ENCODE measurements at places on chromosomes 1 and 21.
A peak's percentile ranks its signal among the peaks of the same experiment; 100 is the strongest.

GRCh38 chr1:9886092-9886742, 23.9 kb downstream of the CTNNBIP1 start:
- no peak for DNase-seq

GRCh38 chr1:39680751-39681150, 8.8 kb upstream of the NT5C1A start:
- DNase-seq, result no peak

GRCh38 chr1:174839211-174839610, 160.5 kb upstream of the CACYBP start:
- no peak for DNase-seq

GRCh38 chr1:221612047-221612777, 129.7 kb downstream of the DUSP10 start:
- DNase-seq, result no peak

DNA sequence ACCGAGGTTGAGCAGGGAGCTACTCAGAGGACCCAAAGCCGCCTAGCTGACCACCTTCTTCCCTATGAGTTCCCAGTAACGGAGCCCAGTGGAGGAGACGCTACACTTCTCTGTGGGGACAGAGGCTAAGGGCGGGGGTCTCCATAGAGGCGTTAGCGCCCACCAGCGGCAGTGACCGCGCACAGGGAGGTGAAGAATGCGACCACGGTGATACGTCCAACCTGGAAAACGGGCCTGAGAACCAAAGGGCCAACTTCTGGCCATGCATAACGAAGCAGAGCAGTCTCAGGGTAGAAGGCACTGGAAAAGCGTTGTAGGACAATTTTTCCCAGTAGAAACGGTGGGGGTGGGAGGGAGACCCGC, 400 bp upstream of the COG2 start:
- DNase-seq, result no peak

- no peak for DNase-seq
Observed at GRCh38 chr1:162590686-162591085, 29.2 kb downstream of the UAP1 start.

GRCh38 chr21:40254540-40255465, 387.6 kb downstream of the PCP4 start:
- no peak for DNase-seq

DNA sequence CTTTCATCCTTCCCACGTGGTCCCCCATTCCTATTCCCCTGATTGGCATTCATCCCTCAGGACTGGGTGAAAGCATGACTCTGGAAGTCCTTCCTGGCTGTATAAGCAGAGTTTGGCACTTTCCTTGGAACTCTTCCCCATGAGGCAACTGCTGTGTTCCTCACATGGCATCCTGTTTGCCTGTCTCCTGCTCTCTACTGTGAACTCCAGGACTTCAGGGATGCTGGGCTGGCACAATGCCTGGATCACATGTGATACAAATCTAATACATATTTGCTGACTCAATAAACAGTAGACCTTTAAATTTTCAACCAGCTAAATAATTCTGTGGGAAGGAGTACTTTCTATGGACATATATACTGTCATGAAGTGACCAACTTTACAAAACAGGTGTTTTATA, 46.8 kb upstream of the EDEM3 start:
- no peak for DNase-seq

DNA sequence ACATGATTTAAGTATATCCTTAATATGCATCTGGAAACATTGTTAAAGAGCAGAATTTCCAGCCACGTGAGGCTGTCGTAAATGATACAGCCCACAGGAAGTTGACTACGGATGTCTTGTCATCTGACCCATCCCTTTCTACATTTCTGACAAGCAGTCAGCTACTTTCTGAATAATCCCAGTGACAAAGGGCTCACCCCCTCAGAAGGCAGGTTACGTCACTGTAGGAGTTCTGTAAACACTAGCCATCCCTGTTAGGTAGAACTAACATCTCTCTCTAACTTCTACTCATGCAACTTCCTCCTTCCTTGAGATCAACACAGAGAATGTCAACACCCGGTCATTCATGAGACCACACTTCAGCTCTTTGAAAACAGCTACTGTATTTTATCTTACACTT, 259.2 kb downstream of the GREM2 start:
- DNase-seq, result no peak

- DNase-seq, result no peak
Observed at GRCh38 chr1:197783510-197783948, 8.2 kb upstream of the DENND1B start.

DNA sequence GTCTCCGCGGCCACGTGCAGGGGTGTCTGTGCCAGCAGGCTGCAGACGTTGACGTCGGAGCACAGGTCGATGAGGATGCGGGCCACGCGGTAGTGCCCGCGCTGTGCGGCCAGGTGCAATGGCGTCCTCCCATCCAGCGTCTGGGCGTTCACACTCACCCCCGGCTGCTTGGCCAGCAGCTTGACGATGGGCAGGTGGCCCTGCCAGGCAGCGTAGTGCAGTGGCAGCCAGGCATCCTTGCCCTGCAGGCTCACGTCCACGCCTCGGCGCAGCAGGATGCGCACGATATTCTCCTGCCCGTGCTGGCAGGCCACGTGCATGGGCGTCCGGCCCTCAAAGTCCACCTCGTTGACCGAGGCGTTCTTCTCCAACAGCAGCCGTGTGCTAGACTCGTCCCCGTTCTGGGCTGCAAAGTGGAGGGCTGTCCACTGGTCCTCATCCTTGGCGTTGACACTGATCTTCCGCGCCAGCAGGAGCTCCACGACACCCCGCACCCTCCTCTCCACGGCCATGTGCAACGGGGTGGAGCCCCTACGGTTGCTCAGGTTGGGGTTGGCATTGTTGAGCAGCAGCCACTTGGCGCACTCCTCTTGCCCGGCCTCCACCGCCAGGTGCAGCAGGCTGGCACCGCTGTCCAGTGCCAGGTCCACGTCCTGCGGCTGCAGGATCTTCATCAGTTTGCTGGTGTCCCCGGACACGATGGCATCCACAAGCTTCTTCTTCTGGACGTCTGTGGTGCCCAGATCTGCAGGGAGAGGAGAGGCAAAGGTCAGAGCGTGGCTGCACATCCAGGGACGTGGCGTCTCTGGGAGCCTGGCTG, 25.4 kb downstream of the RIPK4 start:
- no peak for DNase-seq

DNA sequence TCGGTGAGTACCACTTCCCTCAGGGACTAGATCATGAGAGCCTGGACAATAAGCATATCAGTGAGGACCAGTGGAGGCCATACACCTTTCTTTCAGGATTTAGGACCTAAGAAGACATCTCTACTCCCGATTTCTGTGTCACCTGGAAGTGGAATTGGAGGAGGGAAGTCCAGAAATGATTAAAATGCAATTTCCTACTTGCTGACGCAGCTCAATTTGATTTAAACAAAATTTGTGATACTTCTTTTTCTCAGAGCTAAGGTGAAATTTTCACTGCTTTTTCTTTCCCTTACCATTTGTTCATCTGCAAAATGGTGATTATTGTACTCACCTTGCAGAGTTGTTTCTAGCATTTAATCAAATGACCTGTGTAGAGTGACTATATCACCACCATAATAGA, 38.8 kb upstream of the BTG3 start:
- no peak for DNase-seq

DNA sequence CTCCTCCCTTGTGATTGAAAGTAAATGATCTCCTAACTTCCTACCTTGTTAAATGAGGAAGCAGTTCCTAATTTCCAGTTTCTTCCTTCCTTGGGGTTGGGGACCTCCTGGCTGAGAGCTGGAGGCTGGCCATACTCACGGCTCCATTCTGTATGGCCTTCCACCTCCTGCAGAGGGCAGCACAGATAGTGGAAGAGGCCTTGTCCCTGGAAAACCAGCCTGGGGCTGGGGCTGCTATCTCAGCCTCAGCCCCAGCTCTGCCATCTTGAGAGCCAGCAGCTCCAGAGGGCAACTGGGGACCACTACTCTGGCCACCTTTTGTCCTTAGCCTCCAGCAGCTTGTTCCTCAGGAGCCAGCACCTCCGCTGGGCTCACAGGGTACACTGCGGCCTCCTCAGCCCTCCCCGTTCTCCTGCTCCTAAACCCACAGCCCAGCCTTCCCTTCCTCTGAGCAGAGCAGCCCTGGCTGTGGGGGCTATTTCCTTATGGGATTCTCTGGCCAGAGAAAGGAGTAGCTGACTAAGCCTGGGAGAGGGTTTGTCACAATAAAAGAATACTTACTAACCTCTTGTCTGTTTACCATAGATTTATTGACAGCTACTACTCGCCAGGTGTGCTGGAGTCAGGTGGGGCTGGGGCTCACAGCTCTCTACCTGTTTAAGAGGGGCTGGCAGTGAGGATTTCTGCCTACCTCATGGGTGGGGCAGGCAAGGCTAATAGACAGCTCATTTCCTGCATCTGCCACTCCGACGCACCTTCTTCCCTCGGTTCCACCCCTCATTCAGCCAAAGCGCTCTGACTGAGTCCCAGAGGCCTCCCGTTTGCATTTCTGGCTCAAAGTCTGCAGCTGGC, 6.3 kb downstream of the TMEM234 start:
- peak; percentile 52 for DNase-seq

DNA sequence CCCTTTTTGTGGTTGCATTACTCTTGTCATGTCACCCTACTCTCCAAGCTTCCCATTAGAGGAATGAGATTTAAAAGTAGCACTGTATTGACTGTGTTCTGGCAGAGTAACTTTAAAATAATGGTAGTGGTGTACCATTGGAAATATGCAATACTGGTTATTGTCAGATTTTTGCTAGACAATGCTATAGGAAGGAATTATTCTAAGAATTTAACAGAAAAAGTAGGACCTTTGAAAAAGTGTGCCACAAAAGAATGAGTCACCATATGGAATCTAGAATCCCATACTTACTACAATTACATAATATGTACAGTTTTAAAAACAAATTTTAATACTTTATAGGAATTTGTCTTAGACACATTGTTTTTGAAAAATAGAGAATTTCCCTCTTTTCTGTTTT, 13.8 kb downstream of the MIER1 start:
- no peak for DNase-seq

DNA sequence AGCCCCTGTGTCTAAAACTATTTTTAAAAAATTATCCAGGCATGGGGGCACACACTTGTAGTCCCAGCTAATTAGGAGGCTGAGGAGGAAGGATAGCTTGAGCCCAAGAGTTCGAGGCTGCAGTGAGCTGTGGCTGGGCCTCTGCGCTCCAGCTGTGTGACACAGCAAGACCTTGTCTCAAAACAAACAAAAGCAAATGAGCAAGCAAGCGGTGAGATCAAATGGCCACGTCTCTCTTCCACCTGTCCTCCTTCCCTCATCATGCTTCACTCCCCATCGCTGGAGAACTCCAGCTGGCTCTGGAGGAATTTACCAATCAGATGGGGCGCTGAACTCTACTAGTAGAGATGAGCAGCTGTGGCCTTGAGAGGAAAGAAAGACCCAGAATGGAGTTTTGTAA, 14.0 kb upstream of the REN start:
- no peak for DNase-seq

- no peak for DNase-seq
Observed at GRCh38 chr1:30262158-30262557, 461.2 kb downstream of the MATN1 start.

DNA sequence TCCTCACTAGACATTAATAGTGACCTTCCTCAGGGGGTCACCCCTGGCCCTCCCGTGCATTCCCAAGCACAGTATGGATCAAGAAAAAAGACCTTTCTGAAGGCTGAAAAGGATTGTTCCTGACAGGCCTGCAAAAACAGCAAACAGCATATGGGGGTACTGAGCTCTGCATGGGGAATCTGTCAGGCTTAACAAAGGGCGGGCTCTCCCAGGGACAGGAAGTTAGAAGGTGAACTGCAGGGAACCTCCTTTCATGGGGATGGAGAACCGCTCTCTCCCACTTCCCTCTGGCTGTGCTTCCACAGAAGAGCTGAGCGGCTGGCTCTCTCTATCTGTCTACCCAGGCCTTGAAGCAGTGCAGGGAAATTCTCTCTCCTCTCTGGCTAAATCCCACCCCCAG, 91.7 kb downstream of the DTL start:
- DNase-seq, result no peak

GRCh38 chr1:11684070-11684469, 3.1 kb upstream of the MAD2L2 start:
- DNase-seq, result no peak

GRCh38 chr21:39071623-39072214, 111.5 kb downstream of the PSMG1 start:
- no peak for DNase-seq

GRCh38 chr1:30534551-30534940, 188.8 kb downstream of the MATN1 start:
- no peak for DNase-seq

DNA sequence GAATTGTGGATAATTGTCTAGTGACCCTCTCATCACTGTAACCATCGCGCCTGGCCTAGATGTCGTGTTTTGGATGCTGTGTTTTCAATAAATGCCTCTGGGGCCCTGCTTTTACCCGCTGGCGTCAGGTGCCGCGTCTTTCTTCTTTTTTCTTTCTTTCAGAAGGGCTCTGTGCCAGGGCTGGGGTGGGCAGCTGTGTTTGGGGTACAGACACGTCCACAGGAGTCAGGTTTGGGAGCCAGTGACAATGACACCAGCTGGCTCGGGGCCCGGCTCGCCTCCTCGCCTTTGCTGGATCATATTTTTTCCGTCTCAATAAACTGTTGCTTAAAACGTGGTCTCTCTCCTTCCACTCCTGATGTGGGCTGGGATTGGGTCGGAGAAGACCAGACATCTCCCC, 16.1 kb downstream of the TMEM201 start:
- no peak for DNase-seq

DNA sequence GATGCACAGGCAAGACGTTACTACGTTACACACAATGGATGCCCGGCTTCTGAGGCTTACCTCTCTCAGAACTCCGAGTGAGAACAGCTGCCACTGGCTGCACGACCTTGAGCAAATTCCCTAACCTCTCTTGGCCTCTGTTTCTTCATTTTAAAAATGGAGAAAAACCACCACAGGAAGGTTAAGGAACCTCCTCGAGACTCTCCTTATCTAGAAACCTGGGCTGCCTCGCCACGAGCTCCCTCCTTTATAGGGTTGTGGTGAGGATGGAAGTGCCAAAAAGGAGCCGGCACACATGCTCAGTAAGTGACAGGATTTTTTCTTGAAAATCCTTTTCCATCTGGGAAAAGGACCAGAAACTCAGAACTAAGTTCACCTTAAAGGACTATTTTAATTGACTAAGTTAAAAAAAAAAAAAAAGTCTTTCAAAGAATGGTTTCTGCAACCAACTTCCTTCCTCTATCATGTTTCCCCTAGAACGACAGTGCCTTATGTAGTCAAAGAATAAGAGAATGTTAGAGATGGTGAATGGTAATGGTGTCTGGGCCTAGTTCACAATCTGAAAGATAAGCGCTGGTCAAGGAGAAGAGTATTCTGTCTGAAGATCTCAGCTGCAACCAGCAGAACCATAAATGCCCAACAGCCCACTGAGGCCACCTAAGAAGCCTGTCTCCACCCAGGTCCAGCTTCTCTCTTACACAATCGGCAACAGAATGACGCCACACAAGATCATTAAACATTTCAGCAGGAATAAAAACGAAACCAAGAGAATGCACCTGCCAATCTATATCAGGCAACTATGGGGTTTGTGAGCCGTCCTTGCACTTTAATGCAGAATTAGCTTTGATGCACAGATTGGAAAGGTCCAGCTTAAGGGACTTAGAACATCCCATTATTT, 64.9 kb downstream of the SLC45A1 start:
- no peak for DNase-seq
